Activated CD4-positive, alpha-beta T cell treated with anti-CD3 and anti-CD28 coated beads for 4 hours (primary cell): ENCODE measurements at places on chromosomes 1 and 21.

DNA sequence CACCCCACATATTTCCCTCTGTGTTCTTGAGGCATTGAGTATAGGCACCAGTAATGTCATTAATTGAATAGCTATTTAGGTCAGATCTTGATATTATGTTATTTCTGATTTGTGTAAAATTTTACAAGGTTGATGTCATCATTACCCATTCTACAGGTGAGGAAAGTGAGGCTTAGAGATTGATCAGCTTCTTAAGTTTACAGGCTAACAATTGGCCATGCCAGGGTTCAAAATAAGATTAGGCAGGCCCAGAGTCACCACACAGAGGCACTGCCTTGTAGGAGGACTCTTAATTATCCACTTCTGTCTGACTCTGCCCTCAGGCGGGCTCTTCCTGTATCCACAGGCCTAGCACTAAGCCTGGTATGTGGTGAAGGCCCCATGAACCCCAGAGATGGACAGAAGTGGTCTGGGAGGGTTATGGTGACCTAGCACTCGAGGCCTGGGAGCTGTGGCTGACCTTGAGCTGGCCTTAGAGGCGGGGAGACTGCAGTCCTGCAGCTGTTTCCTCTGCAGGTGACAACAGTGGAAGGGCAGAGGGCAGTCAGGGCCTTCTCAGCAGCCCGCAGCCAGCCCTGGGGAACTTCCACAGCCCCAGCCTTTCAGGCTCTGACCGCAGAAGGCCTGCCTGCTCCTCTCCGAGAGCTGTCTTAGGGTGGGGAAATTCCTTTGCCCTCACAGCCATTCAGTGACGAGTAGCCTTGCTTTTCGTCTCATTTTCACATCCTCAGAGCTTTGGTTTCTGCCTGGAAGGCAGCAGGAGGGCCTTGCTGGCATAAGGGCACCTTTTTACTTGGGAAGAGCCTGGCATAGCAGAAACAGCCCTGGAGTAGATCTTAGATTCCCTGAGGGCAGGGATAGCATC is 12.2 kb downstream of the ZDHHC18 start:
- peak; percentile 56 for DNase-seq

DNA sequence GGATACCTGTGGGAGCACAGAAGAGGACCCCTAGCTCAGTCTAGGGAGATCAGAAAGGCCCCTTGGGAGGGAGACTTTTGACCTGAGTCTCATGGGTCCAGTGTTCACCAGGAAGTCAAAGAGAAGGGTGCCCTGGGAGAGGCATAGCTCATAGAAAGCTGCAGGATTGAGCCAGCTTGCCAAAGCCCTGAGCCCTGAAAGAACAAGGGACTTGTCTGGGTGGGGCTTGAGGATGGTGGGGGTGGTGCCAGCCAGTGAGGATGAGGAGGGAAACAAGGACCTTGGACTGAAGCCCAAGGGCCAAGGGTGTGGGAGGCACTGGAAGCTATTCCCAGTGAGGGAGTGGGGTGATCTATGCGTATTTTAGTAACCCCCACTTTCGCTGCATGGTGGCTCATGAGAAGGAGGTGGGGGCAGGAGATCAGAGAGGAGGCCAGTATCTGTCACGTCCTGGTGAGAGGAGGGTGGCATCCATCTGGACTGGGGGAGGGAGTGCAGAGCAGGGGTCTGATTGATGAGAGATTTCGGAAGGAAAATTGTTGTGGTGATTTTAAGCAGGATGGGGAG is 28.4 kb downstream of the DMBX1 start:
- DNase-seq, result no peak

GRCh38 chr1:151982300-151983005 is 11.2 kb downstream of the S100A10 start:
- no peak for DNase-seq

- DNase-seq, result peak; percentile 33
Measured at GRCh38 chr1:15246960-15247614, at the start of gene FHAD1. Gene FHAD1 (plus strand): TSS chr1:15247223. CDS start chr1:15251785, 4,562 bp downstream.

DNA sequence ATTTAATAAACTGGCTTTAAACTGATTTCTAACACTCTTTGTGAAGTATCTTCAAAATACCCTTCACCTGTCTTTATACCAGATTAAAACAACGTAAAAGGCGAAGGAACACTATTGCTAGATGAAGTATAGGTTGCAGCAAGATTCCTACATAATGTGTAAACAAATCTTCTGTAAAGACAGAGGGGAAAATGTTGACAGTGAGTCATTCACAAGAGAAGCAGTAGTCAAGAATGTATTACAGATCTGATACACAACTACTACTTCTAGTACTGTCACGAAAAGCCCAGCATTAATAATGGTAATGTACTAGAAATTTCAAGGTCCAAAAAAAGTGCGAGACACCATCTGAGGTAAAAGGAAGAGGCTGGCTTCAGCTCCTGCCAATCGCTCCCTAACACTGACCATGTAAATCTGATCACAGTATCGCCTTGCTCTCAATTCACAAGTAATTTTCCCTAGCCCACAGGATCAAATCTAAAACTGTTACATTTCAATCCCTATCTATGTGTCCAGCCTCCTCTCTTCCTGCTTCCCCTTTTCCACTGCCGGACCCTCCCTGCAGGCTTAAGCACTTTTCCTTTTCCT is 290.4 kb downstream of the AKT3 start:
- DNase-seq, result no peak

GRCh38 chr1:27906759-27907158 is 28.0 kb upstream of the SMPDL3B start:
- DNase-seq, result no peak

DNA sequence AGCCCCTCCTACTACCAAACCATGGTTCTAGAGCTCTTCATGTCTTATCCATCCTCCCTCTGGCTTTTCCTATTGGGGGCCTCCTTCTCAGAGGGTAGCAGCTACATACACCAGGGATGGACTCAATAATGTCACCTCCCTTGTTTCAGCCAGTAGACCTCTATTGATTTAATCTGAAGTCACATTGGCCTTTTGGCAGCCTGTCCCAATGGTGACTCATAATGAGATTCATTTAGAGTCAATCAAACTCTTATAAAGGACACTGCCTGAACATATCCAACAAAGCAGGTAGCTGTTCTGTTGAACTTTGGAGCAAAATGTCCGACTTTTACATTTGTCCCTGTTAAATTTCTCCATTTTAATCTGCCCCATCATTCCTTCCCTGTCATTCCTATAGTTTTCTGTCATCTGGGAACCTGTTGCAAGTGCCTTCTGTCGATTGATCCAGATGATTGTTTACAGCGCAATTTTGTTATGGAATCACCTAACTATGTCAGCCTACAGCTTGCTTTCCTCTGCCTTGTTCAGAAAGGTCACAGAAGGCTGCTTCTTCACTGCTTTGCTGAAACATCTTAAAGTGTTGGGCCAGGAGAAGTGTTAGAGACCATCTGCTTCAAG is 105.9 kb downstream of the ETS2 start:
- DNase-seq, result no peak

DNA sequence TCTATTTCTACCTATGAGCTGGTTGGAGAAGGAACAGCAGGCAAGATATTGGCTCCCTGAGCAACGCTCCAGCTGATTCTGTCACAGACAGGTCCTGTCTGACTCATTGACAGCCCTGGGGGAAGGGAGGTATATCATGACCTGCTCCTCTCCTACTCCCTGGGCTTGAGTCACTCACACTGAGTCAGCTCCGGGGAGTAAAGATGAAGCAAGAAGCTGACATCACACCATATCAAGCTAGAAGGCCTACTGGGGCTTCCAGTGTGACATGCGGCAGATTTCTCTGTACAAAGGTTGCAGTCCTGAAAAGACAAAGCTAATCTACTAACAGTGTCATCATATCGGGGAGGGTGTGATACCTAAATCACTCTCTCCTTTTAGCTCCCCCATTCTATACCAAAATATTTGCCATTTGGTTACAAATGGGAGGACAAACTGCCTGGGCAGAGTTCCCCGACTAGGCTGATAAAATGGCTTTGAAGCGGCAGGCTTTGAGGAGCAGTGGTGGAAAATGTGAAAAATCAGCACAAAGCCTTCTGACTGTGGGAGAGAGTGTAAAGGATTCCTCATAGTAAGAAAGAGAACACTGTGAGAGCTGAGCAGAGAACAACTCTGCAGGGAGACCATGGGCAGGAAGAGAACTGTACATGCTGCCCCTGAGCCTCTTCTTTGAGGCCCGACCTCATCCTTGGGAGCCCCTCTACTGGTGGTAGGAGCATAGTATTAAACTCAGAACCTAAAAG is 15.5 kb downstream of the PI4KB start:
- DNase-seq, result peak; percentile 85

GRCh38 chr1:8651236-8651890 is 166.1 kb downstream of the RERE start:
- DNase-seq, result no peak

DNA sequence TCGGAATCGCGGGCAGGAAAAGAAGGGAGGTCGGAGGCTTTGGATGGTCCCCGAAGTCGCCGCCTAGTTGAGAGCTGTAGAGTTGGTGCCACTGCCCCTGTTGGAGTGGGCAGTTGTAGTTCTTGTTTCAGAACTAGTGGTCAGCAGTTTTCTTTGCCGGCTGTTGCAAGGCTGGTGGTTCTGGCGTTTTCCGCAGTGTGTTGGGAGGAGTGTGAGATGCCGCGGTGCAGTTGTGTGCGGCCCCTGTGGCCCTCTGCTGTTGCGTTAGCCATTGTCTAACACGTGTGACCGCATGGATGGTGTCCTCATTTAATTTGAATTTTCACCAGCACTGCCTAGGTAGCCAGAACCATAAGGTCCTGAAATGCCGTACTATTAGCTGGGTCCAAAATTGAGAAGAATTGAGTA is 1.4 kb downstream of the ARF1 start:
- DNase-seq, result no peak

GRCh38 chr1:114192328-114192727 is 38.7 kb upstream of the SYT6 start:
- DNase-seq, result no peak

GRCh38 chr1:210600421-210601159 is 271.9 kb downstream of the HHAT start:
- DNase-seq, result no peak

GRCh38 chr1:207244409-207244801 is 77.1 kb upstream of the CD55 start:
- no peak for DNase-seq

DNA sequence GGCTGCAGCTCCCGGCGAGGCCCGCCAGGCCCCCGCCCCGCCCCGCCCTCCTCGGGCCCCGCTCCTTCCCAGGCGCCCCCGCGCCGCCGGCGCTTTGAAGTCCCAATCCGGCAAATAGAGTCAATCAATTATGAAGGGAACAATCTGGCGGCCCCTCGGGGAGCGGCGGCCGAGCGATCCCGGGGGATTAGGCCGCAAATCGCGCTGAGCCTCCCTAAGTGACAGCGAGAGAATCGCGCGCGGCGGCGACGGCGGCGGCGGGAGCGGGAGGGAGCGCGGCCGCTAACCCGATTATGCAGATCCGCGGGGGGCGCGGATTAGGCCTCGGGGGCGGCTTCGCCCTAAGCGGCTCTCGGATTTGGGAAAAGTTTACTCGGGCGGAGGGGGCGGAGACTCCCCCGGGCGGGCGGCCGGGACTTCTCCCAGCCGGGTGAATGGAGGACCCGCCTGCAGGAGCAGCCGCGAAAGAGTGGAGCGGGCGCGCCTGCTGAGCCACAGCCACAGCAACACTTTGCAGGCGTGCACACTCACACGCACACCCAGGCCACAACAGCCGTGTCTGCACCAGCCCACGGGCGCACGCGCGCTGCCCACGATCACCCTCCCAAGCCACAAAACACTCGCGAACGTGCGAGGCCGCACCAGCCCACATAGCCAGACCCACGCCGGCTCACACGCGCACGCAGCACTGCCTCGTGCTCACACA is 23.0 kb upstream of the DMBX1 start:
- DNase-seq, result no peak

GRCh38 chr1:165888552-165888920 is 61.1 kb downstream of the UCK2 start:
- DNase-seq, result no peak

DNA sequence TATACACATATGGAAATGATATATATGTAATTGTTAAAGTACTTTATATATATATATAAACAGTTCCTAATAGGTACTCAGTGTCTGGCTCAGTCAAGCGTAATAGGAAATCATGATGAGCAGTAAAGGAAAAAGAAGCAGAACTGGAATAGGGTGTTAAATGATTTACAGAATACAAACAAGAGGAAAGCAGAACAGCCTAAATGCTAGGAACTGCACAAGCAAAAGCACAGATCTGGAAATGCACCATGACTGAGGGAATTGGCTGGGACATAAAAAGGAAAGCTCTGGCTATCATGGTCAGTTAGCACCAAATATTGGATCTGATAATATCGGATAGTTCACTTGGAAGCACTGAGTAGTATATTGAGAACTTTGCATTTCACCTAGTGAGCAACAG is 51.8 kb downstream of the SLC44A5 start:
- DNase-seq, result no peak

- no peak for DNase-seq
Measured at GRCh38 chr1:64309431-64309831, 106.0 kb downstream of the UBE2U start.

- DNase-seq, result no peak
Measured at GRCh38 chr1:3352299-3352951, 102.0 kb upstream of the ARHGEF16 start.

DNA sequence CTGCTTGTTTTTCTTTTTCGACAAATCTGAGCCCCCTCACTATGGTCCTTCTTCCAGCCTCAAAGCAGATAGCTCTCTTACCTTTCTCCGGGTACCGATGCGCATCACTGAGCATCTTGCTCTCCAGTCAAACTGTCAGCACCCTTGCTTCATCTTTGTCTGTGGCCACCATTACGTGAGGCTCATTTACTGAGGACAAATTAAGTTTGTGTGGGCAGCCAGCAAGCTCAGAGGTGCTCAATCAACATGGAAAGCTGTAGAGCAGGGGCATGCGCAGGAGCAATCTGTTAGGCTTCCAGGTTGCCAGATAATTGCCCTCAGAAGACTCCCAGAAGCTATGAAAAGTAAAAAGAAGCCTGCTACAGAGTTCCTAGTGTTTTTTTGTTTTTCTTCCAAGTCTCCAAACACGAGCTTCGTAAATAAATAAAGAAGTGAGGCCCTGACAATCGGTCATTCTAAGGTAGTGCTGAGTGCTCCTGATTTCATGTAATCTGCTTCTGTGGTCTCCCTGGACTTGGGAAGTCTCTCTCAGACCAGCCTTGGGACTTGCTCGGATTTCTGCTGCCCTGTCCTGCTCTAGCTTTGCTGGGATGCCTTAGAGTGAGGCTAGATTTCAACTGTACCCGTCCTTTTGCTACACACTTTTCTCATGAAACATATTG is 1.8 kb downstream of the C1orf53 start:
- DNase-seq, result no peak

DNA sequence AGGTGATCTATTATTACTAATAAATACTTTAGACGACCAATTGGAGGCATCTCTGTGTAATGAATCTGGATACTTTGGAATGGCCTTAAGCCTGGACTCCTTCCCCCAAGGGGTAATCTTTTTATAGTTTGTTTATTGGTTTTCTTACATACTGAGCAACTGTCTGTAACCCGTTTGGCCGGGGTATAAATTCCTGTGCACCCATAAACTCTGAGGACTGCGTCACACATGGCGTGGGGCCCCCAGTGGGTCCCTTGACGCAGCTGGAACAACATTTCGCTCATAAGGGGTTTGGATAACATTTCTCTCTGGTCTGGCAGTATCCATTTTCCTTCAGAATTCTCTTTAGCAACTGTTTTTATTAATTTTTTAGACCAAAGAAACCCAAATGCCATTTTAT is 26.5 kb downstream of the SCCPDH start:
- DNase-seq, result no peak
